COR-L47 (cell line): ENCODE measurements at places on chromosomes 2 and 18.

GRCh38 chr2:55169359-55169758 lies 62.7 kb downstream of the CLHC1 start:
- DNase-seq: no peak

GRCh38 chr2:24886691-24887304 lies 33.2 kb downstream of the ADCY3 start:
- DNase-seq: no peak

GRCh38 chr2:215695861-215696260 lies 260.0 kb upstream of the FN1 start:
- no peak for DNase-seq

GRCh38 chr2:80858965-80859364 lies 554.4 kb upstream of the LRRTM1 start:
- no peak for DNase-seq

GRCh38 chr2:204019572-204020501 lies 83.3 kb downstream of the ICOS start:
- DNase-seq: no peak

DNA sequence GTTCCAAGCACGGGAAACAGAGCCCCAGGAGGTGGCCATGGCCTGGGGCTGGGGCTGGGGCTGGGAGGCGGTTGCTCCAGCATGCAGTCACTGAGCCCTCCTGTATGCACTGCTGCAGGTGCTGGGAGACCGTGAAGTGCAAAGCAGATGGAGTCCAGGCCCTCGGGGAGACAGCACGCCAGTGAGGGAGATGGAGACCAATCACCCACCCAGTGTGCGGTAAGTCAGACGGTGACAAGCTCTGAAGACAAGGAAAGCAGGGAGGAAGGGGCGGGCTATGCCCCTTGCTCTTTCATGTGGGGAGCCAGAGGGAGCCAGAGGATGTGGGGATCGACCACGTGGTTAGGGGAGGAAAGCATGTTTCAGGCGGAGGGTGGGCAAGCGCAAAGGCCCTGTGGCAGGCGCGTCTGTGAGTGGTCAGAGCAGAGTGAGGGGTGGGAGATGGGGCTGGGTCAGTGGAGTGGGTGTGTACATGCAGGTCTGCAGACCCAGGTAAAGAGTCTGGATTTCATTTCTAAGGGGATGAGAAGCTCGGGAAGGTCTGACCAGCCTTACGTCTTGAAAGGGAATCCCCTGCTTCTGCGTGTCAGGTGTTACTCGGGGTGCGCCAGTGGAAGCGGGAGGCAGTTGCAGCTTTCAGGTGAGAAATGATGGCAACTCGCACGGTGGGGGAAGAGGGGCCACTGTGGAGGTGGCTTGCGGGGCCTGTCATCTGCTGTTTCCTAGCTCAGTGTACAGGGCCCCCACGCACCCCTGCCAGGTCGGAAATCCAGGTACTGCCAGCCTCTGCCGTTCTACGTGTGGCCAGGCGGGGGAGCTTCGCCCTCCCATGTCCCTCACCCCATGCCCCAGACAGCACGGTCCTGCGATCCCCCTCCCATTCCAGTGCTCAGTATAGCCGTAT lies 19.4 kb downstream of the RRM2 start:
- peak; percentile 44 for DNase-seq

GRCh38 chr2:201237486-201238123 lies 22.7 kb upstream of the CASP8 start:
- no peak for DNase-seq

GRCh38 chr18:79484661-79485621 lies 89.2 kb downstream of the NFATC1 start:
- no peak for DNase-seq

- no peak for DNase-seq
These were observed 19.5 kb upstream of the KCNE4 start for GRCh38 chr2:223032187-223033142.

DNA sequence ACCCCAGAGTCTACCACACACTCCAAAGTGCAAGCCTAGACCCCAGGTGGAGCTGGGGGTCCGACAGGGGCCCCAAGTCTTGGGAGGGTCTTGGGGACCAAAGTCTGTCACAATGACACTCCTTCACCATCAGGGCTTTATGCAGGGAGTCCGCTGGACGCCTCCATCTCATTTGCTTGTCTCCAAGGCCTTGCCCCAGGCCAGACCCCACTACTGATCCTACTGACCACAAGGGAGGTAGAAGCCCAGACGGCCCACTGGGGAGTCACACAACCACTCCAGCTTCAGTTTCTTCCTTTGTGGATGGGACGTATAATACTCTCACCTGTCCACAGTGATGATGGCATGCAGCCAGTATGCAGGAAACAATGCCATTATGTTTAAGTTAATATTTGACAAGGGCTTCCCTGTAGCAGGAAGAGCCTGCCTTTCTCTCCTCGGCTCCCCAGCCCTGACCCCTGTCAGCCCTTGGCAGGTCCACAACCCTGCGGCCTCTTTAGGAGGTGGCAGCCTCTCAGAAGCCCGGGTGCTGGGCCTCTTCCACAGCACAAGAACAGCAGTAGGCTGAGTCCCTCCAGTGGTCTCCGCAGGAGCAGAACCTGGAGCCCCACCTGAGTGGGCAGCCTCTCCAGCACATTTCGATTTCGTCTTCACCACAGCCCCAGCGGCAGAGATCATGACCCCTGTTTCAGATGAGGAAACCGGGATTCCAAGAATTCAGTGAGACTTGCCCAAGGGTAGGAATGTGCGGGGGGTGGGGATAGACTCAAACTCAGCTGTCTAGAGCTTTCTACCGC lies 6.5 kb downstream of the BIN1 start:
- peak; percentile 39 for DNase-seq

DNA sequence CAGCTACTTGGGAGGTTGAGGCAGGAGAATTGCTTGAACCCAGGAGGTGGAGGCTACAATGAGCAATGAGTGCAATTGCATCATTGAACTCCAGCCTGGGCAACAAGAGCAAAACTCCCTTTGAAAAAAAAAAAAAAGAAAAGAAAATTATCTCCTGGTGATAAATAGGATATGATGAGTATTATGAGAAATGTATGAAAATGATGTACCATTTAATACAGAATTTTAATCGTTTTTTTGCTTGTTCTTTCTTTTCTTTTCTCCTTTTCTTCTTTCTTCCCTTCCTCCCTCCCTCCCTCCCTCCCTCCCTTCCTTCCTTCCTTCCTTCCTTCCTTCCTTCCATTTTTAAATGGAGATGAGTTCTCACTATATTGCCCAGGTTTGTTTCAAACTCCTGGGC lies 40.4 kb downstream of the TTC27 start:
- no peak for DNase-seq

DNA sequence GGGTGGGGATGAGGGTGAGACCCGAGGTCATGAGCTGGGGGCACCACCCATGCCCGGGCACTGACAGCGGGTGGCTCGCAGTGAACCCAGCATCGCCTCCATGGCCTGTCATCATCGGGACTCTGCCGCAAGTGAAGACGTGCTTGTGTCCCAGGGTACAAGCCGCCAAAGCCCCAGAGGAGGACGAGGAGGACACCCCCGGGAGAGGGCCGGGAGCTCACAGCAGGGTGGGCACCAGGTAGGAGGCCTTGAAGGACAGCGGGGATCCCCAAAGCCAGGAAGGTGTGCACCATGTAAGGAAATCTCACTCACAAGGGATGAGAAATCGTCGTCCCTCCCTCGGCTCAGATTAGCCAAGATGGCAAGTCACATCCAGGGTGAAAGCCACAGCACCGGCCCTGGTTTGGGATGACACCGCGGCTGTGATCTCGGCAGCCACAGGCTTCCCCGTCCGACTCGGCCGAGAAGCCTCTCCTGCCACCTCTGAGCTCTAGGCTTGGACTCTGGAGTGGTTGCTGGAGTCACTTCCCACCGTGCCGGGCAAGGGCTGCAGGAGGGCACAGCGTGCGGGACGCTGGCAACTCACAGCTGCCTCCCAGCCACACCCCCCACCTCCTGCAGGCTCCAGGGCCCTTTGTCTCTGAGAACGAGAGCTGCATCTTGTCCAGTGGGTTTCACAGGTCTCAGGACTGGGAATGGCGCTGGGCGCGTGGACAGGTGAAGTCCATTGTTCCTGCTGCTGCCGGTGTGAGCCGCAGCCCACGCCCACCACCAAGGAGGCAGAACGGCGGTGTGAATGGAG lies 81.6 kb upstream of the CTDP1 start:
- DNase-seq: no peak

GRCh38 chr2:192314800-192315481 lies 120.2 kb upstream of the TMEFF2 start:
- no peak for DNase-seq

DNA sequence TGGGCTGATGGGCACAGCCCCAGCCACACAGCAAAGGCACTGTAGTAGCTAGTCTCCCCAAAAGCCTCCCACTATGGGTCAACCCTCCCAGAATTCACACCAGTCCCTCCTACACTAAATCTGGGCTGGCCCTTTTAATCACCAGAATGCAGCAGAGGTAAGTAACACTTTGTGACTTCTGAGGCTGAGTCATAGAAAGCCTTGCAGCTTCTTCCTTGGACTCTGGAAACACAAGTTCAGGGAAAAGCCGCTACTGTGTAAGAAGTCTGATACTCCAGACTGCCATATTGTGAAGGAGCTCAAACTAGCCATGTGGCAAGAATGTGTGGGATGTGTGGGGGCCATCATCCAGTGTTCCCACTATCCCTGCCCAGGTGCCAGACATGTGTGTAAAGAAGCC lies 19.0 kb upstream of the SIX2 start:
- no peak for DNase-seq

GRCh38 chr2:194054313-194054712 lies 1602.7 kb upstream of the SLC39A10 start:
- no peak for DNase-seq

DNA sequence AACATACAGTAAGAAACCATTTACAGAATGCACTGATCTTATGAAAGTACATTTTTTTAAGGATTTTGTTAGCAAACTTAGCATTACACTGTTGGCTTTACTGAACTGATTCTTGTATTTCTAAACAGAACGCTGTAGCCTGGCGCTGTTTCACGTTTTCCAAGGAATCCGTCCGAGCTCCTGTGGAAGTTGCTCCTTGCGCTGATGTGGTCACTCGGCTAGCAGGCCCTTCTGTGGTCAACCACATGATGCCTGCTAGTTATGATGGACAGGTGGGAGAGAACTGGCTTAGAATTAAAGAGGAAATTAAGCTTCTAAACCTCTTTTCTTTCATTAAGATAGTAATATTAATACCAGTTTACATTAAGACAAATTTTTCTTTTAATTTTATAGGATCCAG lies 76.8 kb downstream of the CEP192 start:
- DNase-seq: no peak

DNA sequence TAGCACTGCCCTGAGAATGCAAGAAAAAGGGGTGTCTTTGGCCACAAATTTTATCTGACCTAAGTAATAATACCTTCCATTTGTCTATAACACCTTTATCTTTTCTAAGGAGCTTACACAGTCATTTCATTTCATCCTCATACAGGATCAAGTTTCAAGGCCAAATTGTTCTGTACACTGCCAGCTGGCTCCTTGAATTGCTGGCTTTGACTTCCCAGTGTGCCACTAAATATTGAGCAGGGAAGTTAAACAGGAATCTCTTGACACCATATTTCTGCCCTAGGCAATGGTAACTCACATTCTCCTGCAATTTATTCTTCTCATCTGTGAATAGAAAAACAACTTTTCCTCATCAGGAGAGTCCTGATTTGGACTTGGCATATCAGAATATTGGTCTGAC lies 195.1 kb upstream of the LRP1B start:
- DNase-seq: no peak

DNA sequence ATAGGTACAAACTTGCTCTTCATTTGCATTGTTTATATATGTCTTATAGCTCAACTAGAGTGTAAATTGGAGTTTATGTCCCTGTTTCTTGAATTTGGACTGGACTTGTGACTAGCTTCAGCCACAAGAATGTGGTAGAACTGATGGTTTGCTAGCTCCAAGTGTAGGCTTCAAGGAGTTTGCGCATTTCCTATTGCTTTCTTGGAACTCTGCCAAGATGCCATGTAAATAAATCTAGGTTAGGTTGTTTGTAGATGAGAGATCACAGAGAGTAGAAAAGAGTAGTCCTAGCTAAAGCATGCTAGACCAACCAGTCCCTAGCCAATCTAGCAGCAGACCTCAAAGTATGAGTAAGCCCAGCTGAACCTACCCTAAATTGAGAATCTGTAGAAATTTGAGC lies 183.0 kb upstream of the CYP26B1 start:
- DNase-seq: peak; percentile 26

- DNase-seq: no peak
These were observed 51.3 kb upstream of the CYRIA start for GRCh38 chr2:16716944-16717343.

DNA sequence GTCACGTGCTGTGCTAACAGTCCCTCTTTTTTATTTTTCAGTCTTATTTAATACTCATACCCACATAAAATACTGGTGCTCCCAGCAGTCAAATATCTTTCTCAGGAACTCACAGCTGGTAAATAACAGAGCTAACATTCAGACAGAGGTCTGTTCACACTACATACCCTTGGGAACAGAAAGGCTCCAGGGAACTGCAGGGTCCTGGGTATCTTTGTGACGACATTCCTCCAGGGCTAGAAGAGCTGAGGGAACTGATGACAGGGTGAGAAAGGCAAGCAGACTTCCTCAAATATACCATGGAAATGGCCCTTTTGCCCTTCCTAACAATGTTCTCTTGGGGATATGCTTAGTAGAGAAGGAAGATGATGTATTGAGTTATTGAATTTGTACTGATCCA lies 19.3 kb downstream of the PDE6D start:
- DNase-seq: no peak

- DNase-seq: no peak
These were observed at the start of gene CRIM1 for GRCh38 chr2:36355151-36355889. TSS of gene CRIM1 (plus strand) at chr2:36355778. CDS start at chr2:36356293, 515 bp downstream.

GRCh38 chr2:160044728-160045127 lies 17.7 kb downstream of the PLA2R1 start:
- DNase-seq: no peak

DNA sequence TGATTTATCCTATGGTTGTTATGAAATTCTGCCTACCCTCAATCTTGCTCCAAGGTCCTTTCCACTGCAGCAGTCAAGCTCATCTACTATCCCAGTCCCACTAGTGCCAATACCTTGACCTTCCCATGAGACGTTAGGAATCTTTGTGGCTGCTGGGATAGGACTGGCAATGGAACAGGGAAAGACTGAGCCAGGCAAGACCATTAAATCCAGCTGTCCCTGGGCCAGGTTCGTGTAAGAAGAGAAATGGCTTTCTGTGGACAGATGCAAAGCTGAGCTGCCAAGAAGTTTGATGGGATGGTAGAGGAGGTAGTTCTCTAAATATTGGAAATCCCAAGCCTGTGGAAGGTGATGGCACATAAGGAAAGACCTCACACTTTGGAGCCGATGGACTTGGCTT lies 50.1 kb upstream of the TMEM17 start:
- DNase-seq: no peak

GRCh38 chr2:143939626-143940330 lies 580.1 kb downstream of the ZEB2 start:
- no peak for DNase-seq

DNA sequence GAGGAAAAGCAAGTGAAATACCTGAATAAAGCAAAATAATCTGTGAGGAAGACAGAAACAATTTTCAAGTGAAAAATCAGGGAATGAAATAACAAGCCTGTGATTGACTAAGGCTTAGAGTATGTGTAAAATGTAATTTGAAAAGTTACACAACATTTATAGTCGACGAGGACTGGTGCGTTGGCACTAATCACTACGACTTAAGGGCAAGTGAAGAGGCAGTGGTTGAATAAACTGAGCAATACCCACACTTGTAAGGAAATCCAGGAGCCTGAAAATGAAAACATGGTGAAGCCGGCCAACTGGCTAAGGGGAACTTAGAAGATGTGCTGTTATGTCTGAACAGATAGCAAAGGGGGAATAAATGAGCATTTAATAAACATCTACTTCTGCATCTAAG lies 13.4 kb downstream of the DOK1 start:
- DNase-seq: no peak
